ENCODE measurements at places on chromosomes 5 and 9. TPM values are rescaled to one million over a fixed set of nuclear protein-coding genes. Genes with fewer than 3 reads are reported as not detected.

RMND5B gene
- total RNA-seq, result 28.9 TPM

GRCh38 chr9:137161558-137162486 lies 8.0 kb downstream of the LRRC26 start:
- H3K27ac ChIP-seq, result no peak overlapping the region
- no peaks in the 10 kb centered on the region for H3K36me3 ChIP-seq
- H3K27me3 ChIP-seq, result peaks cover 41% of the 10 kb centered on the region
- no peak overlapping the region for H3K4me3 ChIP-seq
- no peak for DNase-seq

GRCh38 chr9:109331353-109331752 lies 10.5 kb upstream of the EPB41L4B start:
- H3K36me3 ChIP-seq, result no peaks in the 10 kb centered on the region
- H3K27me3 ChIP-seq, result no peaks in the 10 kb centered on the region
- no peak for DNase-seq
- no peak overlapping the region for H3K4me3 ChIP-seq

TAF11L5 gene
- not detected for total RNA-seq

GRCh38 chr9:115747731-115748130 lies 405.9 kb upstream of the PAPPA start:
- no peak overlapping the region for H3K4me3 ChIP-seq
- H3K27me3 ChIP-seq, result no peaks in the 10 kb centered on the region
- H3K4me1 ChIP-seq, result no peaks in the 10 kb centered on the region

DNA sequence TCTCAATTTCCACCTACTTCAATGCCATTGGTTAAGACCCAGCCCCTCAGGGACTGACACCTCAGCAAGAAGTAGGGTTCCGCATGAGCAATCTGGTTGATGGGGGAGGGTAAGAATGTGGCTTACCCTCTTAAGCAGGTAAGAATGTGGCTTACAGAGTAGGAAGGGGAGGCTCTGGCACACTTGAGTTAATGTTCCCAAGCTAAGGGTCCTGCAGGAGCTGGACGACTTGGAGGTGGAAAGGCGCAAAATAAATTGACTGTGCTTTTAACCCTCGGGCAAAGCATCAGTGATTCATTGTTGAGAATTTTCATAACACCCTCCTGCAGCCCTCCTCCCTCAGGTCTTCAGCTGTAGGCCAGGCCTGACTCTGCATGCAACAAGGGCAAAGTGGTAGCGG lies 24.9 kb upstream of the ADRA1B start:
- no peaks in the 10 kb centered on the region for H3K4me1 ChIP-seq
- no peak overlapping the region for H3K27ac ChIP-seq
- no peak overlapping the region for H3K4me3 ChIP-seq

DNA sequence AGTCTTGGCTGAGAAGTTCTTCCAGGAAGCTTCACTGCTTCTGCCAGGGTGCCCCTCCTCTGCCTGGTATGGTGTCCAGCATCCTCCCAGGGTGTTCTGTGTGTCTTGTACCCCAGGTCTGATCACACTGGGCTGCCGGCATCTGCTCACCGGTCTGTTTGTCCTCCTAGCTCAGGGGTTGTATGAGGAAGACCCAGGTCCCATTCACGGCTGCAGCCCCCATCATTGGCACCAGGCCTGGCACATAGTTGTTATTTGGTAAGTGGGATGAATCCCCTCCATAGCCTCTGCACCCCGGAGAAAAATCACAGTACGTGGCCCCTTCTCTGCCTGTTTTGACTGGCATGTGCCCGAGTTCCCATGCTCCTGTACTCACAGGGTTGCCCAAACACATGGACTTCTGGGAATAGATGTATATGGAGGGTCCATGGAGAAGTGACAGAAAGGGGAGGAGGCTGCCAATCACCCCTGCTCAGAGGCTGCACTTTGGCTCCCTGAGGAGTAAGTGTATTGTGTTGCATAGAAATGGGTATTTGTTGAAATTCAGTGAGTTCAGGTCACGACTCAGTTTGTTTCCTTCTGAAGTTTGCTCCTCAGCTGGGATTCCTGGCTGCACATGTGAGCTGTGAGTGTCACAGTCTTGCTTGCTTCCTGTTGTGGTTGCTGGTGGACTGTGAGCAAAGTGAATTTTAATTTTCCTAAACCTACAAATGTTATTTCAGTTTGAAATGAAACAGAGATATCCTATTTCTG lies 96.2 kb downstream of the HSPA4 start:
- H3K27me3 ChIP-seq, result no peaks in the 10 kb centered on the region
- H3K4me3 ChIP-seq, result no peak overlapping the region
- DNase-seq, result no peak
- H3K36me3 ChIP-seq, result no peaks in the 10 kb centered on the region

Data from right atrium auricular region (tissue), 2 donors.